ENCODE measurements at places on chromosomes 7 and 10.

- DNase-seq = peak; percentile 49
These were observed 6.8 kb downstream of the FFAR4 start for GRCh38 chr10:93573051-93573909.

GRCh38 chr10:25965584-25965983 is 31.6 kb downstream of the MYO3A start:
- no peak for DNase-seq

DNA sequence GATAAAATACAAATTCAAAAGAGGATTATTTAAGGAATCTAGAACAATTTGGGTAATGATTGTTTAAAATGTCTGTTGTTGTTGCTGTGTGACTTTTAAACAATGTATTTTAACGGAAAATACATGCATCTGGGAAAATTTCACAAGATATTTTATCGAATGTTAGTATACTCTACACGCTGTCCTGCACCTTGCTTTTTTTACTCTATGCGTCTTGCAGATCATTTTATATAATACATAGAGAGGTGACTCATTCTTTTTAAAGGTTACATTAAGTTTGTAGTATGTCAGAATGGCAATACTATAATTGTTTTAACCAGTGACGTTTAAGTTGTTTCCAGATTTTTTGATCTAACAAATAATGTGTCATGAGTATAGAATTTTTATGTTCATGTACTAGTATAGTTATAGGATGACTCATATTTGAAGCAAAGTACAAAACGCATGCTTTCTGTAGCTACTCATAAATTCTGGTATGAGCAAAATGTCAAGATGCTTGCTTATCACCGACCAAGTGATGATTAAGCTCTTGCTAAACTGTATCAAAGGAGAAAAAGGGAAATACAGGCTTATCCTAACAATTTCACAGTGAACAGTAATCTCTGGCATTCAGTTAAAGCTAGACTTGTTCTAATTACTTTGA is 4.9 kb downstream of the DKK1 start:
- DNase-seq = no peak

DNA sequence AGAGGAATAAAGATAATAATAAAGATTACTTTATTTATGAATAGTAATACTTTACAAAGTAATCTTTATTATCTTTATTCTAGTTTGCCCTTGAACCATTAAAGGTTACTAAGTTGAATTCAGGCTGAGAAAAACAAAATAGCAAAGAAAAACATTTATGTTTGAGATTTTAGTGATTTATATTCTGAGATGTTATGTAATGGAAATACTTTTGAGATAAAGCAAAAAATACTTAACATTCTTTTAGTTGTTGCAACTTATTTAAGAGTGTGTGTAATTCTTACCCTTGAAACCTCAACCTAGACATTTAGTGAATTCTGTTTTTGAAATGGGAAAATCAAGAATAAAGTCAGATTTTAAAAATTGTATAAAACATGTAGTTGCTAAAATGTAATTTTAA is 40.0 kb downstream of the MINPP1 start:
- no peak for DNase-seq

DNA sequence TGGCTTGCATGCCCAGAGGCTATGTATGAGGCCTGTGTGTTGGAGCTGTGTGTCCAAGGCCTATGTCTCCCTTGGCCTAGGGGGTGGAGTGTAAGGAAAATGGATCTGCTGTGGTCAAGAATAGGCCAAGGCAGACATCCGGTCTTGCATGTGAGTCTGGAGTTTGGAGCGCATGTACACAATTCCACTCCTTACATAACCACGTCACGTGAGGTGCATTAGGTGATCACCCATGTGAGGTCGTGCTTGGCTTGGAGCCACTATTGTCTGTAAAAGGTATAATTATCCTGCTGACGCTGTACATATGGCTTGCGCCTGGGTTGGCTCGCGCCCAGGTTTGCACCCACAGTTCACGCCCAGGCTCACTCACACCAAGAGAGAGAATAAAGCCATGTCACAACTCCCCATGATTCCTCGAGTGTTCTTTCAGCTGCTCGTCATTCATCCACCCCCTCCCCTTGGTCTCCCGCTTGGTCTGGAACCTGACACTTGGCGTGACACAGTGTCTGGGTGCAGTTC is 105.5 kb downstream of the BICC1 start:
- DNase-seq = no peak
